SK-N-SH treated with all-trans-retinoic acid at 6 μM for 48 hours (cell line): ENCODE measurements at places on chromosomes 16 and 17.

- ATAC-seq, result no peak
Measured at GRCh38 chr16:62088731-62089410, 52.6 kb upstream of the CDH8 start.

DNA sequence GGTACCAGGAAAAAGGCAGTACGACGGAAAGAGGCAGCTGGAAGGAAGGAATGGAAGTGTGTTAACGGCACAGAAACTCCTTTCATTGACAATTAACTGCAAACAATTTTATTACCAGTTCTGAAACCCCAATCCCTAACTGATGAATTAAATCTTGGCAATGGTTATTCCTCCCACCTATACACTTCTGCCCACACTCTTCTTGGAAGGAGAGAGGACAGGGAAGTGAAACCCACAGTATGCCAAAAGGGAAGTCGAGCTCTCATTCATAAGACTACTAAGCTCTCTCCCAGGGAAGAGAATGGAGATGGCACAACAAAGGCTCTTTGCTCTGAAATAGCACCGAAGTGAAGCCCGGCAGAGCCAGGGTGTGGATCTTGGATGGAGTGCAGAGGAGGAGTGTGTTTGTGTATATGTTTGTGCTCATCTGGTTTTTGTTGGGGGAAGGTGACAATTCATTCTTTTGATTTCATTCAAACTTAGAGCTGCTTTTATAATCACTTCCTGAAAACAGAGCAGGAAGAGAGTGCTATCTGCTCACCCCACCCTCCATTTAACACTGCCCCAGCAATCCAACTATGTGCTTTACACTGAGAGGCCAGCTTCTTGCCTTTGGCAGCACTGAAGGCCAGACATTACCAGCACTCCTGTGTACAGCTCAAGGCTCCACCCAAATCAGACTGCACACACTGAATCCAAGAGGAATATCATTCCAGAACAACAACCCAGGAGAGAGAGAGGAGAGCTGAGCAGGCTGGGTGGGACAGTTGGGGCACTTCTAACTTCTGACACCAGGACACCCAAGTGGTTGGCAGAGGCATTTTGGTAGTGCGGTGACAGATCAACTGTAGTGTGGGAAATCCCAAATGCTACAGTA is 68.7 kb downstream of the HIC1 start:
- peak; percentile 66 for ATAC-seq

DNA sequence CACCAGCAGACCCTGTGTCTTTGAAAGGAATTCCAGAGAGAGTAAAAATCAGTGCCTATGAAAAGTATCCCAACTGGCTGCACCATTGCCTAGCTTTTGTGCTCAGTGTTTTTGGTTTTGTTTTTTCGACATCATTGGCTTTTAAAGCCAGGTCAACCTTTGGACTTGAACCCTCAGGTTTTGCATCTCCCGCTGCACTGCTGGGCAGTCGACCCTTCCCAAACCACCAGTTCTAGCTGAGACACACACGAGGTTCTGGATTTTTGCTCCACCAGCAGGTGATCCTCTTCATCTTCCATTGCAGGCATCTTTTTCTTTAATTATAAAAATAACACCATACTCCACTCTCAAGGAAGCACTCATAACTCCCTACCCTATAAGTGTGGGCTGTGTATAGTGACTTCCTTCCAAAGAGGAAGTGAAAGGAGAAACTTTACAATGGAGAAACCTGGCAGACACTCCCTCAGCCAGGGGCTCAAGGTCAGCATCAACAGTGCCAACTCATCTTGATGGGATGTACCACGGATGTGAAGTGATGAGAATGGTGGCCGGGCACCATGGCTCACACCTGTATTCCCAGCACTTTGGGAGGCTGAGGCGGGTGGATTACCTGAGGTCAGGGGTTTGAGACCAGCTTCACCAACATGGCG is 57.8 kb downstream of the BMERB1 start:
- ATAC-seq, result no peak

GRCh38 chr16:23480257-23480656 is 27.3 kb upstream of the COG7 start:
- no peak for ATAC-seq

- ATAC-seq, result peak; percentile 84
Measured at GRCh38 chr17:7887482-7888183, 956 bp upstream of the CHD3 start.

- ATAC-seq, result no peak
Measured at GRCh38 chr17:42342242-42343008, 45.8 kb downstream of the STAT3 start.

GRCh38 chr17:6388416-6388815 is 46.5 kb downstream of the AIPL1 start:
- no peak for ATAC-seq

DNA sequence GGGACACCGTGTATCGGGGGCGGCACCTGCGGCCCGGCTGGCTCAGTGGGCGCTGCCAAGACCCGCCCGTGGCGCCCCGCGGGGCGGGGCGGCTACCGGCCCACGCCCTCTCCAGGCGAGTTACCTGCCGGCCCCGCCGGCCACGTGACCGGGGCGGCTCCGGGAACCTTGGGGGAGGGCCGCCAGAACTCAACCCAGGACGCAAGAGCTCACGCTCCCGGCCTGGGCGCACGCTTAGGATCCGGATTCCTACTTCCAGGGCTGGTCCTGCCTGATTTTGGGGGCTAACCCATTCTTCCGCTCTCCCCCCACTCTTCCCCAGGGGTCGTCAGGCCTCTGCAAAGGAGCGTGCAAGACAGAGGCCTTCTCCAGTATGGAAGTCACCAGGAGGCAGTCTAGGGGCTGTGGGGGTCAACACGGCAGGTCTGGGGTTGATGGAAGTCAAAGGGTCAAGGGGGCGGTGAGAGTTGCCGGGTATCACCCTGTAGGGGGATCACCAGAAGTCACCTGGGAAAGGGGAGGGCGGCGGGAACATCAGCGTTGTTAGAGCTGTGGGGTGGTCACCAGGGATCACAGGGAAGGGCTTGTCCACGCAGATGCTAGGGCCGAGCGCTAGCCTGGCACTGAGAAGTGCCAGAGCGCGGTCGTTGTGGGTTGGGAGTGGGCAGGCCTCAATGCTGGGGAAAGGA is 354 bp upstream of the ESRP2 start:
- ATAC-seq, result no peak

- ATAC-seq, result no peak
Measured at GRCh38 chr16:19929062-19929511, 44.4 kb upstream of the GPRC5B start.

GRCh38 chr17:22303096-22303495 is 610.8 kb downstream of the KCNJ18 start:
- ATAC-seq, result no peak

GRCh38 chr16:23105309-23105708 is 43.9 kb downstream of the USP31 start:
- ATAC-seq, result no peak

- ATAC-seq, result peak; percentile 12; the same call in 1 of the 3 replicates
Measured at GRCh38 chr17:27577884-27578717, 52.9 kb upstream of the LGALS9 start.

DNA sequence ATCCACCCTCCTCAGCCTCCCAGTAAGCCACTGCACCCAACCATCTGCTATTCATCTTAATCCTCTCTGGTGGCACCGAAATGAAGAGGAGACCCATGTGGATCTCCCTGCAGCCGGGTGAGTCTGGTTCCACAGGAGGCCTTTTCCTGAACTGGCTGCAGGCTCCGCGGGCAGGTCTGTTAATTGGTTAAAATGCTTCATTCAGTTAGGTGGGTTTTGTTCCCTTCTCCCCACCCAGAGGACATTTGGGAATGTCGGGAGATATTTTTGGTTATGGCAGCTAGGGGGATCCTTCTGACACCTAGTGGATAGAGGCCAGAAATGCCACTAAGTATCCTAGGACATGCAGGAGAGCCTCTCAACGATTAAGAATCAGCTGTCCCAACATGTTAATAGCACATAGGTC is 16.7 kb downstream of the C16orf54 start:
- peak; percentile 91 for ATAC-seq

- no peak; the same call in 2 of the 3 replicates for ATAC-seq
Measured at GRCh38 chr17:80921159-80921558, 70.5 kb upstream of the CHMP6 start.

GRCh38 chr16:84907575-84907974 is 87.8 kb downstream of the CRISPLD2 start:
- no peak for ATAC-seq

DNA sequence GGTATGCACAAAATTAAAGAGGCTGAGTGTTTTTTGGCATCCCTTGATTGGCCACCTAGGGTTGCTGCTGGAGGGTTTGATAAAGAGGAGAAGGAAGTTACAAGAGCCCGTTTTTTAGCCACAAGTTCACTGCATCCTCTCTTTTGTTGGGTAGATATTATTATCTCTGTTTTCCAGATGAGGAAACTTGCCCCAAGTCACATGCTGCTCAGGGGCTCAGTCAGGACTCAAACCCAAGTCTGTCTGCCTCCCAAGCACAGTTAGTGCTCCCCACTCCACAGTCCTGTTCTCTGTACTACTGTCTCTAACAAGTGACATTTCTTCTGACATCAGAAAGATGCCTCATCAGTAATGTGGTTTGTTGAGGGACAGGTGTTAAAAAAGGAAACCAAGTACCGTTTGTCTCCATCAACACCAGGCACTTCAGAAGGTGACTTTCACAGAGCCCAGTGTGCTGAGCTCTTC is 1.4 kb downstream of the NT5M start:
- ATAC-seq, result no peak

GRCh38 chr16:49789616-49790015 is 66.3 kb downstream of the ZNF423 start:
- no peak for ATAC-seq

GRCh38 chr16:5845046-5845445 is 747.5 kb upstream of the EEF2KMT start:
- no peak for ATAC-seq

DNA sequence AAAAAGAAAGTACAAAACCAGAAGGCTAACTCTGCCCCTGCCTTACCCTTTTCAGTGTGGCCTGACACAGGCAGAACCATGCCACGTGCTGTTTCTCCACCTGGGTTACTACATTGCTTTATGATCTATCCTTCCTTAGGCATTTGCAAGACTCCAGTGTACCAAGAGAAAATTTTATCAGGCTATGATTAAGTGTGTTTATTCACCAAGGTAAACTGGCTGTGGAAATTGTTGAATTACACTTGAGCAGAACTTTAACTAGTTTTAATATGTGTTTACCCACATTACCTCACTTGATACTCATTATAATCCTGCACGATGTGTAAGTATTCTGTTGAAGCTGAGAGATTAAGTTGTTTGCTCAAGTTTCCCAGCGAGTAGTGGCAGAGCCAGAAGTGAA is 129.7 kb upstream of the MYOCD start:
- no peak for ATAC-seq

- no peak for ATAC-seq
Measured at GRCh38 chr17:48244121-48244711, 136.7 kb downstream of the SNX11 start.

- ATAC-seq, result peak; percentile 46
Measured at GRCh38 chr17:29292992-29293889, 707 bp downstream of the NUFIP2 start.

- no peak for ATAC-seq
Measured at GRCh38 chr17:6548034-6548433, 8.3 kb downstream of the PITPNM3 start.

GRCh38 chr16:83554096-83554495 is 253.7 kb upstream of the HSBP1 start:
- no peak for ATAC-seq
